ENCODE measurements at places on chromosomes 3 and 15.

DNA sequence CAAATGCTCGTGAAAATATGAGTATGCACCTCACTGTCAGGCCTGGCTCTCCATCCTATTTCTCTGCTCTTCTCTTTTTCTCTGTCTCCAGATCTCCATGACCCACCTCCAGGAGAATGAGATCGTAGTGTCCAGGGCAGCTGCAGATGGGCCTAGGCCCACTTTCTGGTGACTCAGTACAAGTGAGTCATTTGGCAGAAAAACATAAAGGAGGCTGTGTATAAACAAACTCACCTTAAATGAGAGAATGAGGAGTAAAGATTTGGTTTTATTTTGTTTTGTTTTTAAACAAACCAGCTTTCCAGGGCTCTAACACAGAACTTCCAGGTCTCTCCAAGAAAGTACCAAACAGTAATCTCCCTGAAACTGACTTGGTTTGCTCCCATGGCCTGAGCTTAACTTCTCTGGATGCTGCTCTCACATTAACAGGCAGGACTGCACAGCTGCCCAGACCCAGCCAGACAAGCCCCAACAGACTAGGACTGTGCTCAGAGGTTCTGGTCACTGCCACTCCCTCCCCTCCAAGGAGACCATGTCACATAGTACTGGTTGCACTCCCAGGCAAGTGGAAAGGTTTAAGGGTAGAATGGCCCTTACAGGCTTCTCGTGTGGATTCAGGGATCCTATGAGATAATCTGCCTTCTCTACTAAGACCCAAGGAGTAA is 1.5 kb upstream of the HEG1 start:
- peak; percentile 95 for DNase-seq

DNA sequence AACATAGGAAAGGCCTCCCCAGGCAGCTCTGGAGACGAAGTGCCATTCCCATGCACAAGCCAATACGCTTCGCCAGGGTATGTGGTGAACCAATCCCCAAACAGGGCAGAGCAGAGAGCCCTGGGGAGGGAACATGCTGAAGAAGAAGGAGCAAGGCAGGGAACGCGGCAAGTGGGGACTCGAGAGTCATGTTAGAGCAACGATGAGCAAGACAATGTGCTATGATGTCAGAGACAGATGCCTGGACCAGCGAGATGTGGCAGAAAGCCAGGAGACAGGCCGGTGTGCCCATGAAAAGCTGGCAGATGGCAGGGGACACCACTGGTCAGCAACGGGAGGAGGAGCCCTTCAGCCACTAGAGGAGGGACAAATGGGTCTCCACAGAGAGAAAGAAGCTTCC is 39.6 kb downstream of the NIPA2 start:
- no peak for DNase-seq

DNA sequence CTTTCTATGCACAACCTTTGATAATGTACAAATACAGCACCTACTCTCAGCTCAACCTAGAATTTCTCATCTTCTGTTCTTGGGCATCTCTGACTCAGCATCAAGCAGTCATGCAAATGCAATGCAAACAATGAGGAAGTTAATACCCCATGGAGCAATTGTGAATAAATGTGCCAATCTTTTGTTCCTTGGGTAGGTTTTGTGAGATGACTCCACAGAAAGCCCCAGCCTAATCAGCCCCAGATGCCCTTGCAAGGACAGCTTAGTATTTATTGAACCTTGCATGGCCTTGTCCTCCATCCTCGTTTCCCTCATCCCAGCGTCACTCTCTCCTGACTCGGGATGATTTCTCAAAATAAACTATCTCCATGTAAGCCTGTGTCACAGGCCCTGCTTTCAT is 494.7 kb upstream of the NECTIN3 start:
- peak; percentile 10 for DNase-seq

DNA sequence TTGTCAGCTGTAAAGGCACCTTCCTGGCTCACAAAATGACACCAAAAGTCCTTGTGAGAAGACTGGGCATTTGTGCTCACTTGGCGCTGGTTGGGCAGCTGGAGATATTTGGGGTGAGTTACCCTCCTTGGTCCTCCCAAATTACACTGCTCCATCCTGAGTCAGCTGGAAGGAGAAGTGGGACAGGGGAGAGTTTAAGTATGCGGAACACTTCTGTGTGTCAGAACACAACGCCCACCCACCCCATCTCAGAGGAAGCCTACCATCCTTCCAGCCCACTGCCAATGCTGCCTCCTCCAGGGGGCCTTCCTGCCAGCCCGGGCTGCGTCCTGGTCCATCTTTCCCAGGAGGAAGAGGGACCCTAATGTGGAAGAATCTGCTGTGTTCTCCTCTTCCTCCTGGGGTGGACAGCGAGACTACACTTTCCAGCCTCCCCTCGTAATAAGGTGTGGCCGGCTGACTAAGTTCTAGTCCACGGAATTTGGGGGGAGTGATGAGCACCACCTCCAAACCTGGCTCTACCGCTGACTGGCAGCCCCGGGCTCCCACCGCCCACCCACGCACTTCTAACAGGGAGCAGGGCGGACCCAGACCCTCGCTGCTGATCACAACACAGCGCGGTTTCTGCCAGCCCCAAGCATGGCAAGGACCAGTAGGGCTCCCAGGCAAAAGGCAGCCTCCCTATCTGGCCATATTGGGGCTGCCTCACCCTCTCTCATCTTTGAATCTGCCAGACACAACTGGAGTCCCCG is 265.0 kb downstream of the XXYLT1 start:
- DNase-seq: no peak

GRCh38 chr15:101554115-101554915 is 64.8 kb upstream of the PCSK6 start:
- no peak for DNase-seq

DNA sequence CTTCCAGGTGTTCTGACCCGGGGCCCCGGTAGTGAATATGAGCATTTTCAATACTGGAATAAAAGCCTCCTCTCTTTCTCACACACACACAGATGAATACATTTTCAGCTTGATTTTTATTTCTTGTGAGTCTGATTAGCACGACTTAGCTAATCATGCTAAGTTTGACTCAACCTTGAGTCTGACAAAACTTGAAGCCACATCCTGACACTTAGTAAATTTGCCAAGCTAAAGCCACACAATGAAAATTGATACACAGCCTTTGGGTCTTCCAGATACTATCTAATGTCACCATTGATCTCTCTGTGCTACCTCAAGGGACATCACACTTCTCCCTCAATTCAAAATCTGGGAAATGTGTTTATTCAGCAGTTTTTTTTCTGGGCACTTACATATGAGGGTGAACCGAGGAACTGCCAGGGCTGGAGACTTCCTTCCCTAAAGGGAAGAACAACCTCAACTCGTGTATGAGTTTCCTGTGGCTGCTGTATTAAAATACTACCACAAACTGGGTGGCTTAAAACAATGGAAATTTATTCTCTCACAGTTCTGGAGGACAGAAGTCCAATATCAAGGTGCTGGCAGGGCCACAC is 18.6 kb downstream of the TMEM266 start:
- no peak for DNase-seq

DNA sequence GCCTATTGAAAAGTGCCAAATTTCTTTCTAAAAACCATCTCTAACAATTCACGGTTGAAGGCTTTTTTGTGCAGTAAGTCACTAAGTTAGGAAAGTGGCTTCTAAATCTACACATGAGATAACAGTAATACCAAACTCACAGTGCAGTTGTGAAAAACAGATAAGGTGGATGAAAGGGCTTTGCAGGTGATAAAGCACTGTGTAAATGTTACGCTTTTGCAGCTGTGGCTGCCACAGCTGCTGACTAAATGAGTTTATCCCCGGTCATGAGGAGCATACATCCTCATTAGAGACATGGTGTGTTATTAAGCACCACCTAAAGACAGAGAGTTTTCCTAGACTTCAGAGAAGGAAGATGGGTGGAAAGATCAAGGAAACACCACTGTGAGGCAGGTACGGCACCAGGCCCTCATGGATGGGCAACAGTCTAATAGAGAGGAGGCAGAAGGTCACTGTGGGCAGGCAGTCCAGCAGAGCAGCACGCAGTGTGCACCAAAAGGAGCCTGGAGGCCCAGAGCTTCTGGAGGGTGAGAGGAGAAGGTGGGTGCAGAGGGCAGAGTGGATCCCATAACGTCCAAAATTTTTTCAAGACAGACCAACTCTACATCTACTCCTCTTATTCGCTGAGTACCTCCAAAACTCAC is 68.5 kb downstream of the FMN1 start:
- no peak for DNase-seq

DNA sequence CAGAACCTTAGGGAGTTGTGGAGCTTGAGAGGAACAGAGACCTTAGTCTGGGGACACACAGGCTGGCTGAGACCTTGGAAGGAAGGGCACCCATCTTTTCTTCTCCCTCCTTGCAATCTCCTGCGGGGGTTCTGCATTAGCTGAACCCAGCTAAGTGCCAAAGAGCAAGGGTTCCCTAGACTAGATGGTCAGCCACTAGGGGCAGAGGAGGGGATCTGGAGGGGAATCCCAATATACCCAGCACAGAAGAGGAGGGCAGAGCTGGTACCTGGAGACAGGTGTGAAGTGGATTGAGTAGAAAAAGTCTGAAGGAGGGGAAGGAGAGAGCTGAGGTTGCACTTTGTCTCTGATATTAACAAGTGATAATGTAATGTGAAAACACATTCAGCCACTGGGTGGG is 212.8 kb downstream of the ADAMTS9 start:
- no peak for DNase-seq

DNA sequence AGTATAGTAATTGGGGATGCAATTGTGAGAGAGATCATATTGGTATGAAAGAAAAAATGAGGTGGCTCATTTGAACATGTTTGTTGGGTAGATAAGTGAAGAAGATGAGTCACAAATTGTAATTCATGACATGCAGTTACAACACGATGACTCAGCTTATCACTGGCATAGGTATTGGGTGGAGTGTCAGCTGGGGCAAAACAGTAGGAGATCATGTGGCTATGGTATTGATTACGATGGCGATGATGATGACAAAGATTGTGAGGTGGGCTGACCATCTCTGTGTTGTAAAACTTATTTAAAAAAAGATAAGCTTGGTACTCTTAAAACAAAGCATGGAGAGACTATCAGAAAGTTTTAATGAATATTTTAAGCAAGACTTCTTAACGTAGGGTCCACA is 11.6 kb upstream of the DPH6 start:
- peak; percentile 7 for DNase-seq

DNA sequence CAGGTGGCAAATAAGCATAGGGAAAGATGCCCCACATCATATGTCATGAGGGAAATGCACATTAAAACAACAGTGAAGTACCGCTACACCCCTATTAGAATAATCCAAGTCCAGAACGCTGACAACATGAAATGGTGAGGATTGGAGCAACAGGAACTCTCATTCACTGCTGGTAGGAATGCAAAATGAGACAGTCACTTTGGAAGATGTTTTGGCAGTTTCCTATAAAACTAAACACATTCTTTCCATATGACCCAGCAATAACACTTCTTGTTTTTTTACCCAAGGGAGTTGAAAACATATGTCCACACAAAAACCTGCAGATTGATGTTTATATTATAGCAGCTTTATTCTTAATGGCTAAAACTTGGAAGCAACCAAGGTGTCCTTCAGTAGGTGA is 116.4 kb upstream of the TOPAZ1 start:
- no peak for DNase-seq

GRCh38 chr3:65033576-65033975 is 345.8 kb upstream of the ADAMTS9 start:
- DNase-seq: no peak

- no peak for DNase-seq
Observed at GRCh38 chr3:193391902-193392301, 13.3 kb upstream of the ATP13A5 start.

- peak; percentile 54 for DNase-seq
Observed at GRCh38 chr3:15339786-15340215, 7.4 kb upstream of the SH3BP5 start.

DNA sequence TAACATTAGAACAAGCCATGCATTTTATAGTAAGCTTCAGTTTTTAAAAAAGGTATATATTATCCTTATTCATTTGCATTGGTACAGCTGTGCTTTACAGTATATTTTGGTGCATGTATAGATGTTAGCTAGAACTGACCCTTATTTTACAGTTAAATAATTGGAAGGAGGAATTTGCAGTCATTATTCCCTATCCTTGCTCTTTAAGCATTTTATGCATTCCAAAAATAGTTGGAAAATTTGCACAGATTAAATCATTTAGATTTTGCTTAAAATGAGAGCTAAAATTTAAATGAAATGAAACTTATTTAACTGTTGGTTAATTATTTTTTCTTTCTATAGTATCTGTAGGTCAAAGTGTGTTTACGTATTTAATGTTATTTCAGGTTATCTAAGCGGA is 667.1 kb downstream of the NAALADL2 start:
- DNase-seq: no peak

GRCh38 chr3:19250959-19251610 is 102.8 kb downstream of the KCNH8 start:
- DNase-seq: no peak

DNA sequence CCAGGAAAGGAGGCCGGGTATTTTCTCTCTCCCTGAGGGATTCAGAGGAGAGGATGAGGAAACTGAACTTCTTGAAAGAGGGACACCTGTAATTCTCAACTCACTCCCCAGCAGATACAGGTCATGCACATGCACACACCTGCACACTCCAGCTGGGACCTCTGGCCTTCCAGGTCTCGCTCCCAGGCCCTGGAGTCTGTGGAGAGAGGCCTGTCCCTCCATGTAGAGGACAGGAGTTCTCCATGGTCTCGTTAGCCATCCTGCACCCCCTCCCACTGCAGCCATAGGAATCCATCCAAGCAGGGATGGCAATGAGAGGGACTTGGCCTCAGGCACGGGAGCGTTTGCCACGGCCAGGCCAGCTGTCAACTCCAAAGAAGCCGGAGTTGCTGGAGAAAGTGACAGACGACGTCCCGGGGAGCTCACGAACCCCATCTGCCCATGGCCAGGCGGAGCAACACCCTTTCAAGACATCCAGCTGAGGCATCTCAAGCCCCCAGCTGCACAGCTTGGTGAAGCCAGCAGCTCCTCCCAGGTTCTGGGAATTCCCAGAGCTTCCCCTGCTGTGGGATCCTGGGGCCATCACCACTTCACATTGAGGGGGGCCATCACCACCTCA is 223.3 kb downstream of the UACA start:
- DNase-seq: no peak

- no peak for DNase-seq
Observed at GRCh38 chr3:79848876-79849275, 81.1 kb upstream of the ROBO1 start.

- DNase-seq: no peak
Observed at GRCh38 chr3:44562147-44562546, 7.2 kb downstream of the ZKSCAN7 start.

GRCh38 chr15:58444056-58444455 is 12.3 kb downstream of the LIPC start:
- DNase-seq: no peak

DNA sequence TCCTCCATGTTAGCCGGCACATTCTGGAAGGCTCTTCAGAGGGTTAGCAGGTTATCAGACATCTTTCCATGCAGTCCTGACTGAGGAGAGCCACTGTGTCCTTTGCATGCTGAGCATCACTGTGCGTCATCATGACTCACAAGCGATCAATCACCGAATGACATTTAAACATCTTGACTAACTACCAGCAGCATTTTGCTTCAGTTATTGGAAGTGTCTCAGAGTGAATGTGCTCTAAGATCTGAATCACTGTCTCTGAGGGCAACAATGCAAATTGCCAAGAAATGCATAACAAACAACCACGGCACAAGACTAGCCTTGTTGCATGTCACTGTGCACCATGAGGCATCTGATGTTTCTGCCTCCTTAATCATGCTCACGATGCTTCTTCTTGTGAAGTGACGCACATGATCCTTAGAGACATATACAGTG is 18.3 kb upstream of the ATP8B4 start:
- DNase-seq: peak; percentile 26
